Left ventricle myocardium inferior (tissue), 1 donor: ENCODE measurements at places on chromosomes 1 and 21. TPM values are rescaled to one million over a fixed set of nuclear protein-coding genes. Genes with fewer than 3 reads are reported as not detected.

DNA sequence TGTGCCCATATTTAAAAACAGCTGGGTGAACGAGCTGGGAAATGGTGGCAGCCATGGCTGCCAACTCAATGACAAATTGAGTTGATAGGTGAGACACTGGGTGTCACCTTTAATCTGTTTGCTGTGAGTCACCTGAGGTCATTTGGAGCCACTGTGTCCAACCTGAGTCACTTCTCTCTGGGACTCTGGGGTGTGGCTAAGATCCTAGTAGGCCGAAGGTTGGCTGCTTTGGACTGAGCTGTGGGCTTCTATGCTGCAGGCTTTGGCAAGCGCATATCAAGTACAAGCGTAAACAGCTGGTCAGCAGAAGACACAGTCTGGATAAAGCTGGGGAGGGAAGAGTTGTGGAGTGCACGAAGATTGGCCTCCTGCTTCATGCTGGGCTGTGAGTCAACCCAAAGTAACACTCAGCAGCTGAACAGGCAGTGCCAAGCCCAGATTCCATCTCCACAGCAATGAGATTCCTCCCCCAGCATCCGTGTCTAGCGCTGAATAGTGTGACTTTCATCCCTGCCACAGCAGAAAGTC lies 24.0 kb downstream of the TEX35 start:
- peaks cover 53% of the 10 kb centered on the region for H3K4me1 ChIP-seq
- H3K4me3 ChIP-seq = no peak overlapping the region
- peak overlapping the region; percentile 88 for H3K27ac ChIP-seq
- H3K27me3 ChIP-seq = no peaks in the 10 kb centered on the region
- H3K36me3 ChIP-seq = no peaks in the 10 kb centered on the region

DNA sequence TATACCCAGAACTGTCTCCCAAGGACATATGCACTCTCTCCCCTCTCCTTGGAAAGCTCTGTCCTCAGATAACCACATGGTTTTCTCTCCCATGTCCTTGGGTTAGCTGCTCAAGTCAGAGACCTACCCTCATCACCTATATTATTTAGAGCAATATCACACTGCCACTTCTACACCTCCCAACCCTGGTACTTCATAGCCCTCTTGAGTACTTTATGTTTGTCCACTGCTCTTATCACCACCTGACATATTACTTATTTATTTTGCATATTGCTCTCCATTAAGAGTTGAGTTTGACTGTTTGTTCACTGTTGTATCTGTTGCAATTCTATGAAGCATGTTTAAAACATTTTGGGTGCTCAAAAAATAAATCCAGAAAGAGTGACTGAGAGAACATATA lies 126.3 kb upstream of the ATP1B1 start:
- no peak overlapping the region for H3K4me3 ChIP-seq
- H3K4me1 ChIP-seq = no peaks in the 10 kb centered on the region
- no peaks in the 10 kb centered on the region for H3K27me3 ChIP-seq
- H3K36me3 ChIP-seq = no peaks in the 10 kb centered on the region
- DNase-seq = no peak
- H3K27ac ChIP-seq = no peak overlapping the region

The AMY2A gene
- total RNA-seq = not detected

DNA sequence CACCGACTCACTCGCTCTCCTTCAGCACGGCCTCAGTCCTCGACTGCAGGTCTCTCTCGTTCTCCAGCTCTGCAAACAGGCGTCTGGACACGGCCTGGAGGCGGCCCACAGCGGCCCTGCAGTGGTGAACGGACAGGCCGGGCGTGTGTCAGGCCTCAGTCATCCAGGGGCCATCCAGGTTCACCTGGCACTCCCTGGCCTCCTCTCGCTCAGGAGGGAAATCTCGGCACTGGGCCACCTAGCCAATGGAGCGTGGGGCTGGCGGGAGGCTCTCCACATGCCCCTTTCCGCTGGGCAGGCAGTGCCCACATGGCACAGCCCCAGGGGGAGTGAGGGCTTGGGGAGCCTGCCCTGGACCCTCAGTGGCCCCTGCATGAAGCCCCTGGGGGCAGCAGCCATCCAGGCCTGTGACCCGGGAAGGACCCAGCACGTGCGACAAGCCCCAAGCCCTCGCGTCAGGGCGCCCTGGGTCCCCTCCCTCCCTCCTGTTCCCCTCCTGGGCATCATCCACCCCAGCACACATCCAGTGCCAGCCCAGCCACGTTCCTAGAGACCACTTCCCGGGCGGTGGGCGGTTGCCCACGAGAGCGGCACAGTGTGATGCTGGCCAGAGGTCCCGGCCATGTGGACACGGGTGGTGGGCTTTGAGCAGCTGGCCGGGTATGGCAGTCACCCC lies 18.1 kb downstream of the CFAP74 start:
- no peak overlapping the region for H3K27ac ChIP-seq
- no peak for DNase-seq
- H3K27me3 ChIP-seq = peaks cover 63% of the 10 kb centered on the region
- H3K36me3 ChIP-seq = no peaks in the 10 kb centered on the region

The SH2D2A gene
- total RNA-seq = 0.88 TPM

- no peak for DNase-seq
- H3K4me1 ChIP-seq = peaks cover 39% of the 10 kb centered on the region
- H3K27ac ChIP-seq = peak overlapping the region; percentile 90
- H3K36me3 ChIP-seq = peaks cover 25% of the 10 kb centered on the region
These were observed 406 bp downstream of the NME7 start for GRCh38 chr1:169367096-169367685.

The RCAN1 gene
- total RNA-seq = 75.3 TPM

GRCh38 chr1:53410100-53410541 lies 49.1 kb upstream of the DMRTB1 start:
- H3K4me1 ChIP-seq = no peaks in the 10 kb centered on the region
- H3K27ac ChIP-seq = no peak overlapping the region
- H3K36me3 ChIP-seq = no peaks in the 10 kb centered on the region
- peaks cover 68% of the 10 kb centered on the region for H3K27me3 ChIP-seq

DNA sequence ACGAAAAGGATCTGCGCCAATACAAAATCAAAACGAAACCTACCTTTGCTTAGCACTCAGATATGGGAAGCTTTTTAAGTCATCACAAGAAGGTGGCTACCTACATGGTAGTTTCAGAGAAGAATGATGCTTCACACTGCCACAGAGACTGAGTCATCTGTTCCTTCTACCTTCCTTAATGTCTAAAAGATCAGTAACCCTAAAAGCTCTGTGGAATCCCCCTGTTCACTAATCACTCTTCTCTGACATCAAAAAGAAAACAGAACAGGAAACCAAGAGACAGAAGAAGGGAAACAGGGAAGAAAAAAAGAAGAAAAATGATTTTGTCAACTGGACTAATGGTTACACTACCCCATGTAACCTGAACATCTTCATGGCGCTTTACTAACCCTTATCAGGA lies 177.2 kb downstream of the SMYD3 start:
- no peaks in the 10 kb centered on the region for H3K4me1 ChIP-seq
- H3K27ac ChIP-seq = no peak overlapping the region
- H3K36me3 ChIP-seq = peaks cover 13% of the 10 kb centered on the region
- H3K27me3 ChIP-seq = no peaks in the 10 kb centered on the region

The PRAMEF33 gene
- not detected for total RNA-seq

DNA sequence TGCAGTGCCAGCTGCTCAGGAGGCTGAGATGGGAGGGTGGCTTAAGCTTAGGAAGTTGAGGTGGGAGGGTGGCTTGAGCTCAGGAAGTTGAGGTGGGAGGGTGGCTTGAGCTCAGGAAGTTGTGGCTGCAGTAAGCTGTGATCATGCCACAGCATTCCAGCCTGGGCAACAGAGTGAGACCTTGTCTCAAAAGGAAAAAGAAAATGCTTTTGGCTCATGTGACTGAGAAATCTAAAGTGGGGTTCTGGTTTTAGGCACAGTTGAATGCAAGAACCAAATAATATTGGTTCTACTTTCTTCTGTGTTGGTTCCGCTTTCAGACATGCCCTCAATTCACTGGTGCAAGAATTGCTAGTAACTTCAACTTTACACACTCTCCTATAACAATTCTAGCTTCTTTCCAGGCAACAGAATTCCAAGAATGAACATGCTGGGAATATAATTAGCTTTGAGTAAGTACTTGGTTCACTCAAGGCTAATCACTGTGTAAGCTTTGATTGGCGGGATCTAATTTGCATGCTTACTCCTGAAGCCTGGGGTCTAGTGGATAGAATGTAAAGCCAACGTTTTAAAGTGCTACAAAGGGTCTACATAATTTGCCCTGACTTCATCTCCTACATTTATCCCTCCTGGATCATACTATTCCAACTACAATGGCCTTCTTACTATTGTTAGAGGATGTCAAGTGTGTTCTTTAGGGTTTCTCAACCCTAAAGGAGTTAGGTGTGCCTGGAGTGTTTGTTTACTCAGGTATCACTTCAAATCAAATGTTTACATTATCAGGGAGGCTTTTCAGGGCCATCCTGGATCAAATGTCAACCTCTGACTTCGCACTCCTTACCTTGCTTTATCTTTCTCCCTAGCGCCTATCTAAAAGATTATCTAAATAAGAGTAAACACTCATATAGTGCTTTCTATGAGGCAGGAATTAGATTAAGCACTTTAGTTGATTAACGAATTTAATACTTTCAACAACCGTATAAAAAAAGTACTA lies 115.1 kb downstream of the SLC16A1 start:
- H3K27me3 ChIP-seq = no peaks in the 10 kb centered on the region
- H3K36me3 ChIP-seq = no peaks in the 10 kb centered on the region
- no peak overlapping the region for H3K27ac ChIP-seq
- peaks cover 10% of the 10 kb centered on the region for H3K4me1 ChIP-seq

DNA sequence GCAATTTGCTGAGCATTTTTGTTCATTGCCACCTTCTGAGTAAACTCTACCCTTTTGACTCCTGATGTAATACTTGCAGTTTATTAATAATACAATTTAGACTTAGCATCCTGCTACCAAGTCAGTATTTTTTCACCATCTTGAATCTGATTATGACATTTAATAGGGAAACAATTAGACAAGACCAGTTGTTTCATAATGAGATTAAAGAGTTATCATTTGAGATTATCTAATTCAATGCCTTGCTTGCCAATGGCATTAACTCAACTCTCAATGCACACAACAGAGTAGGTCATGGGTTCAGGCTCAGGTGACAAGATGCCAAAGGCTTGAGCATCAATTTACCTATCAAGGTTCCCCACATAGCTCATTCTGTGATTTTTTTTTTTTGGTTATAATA lies 488.4 kb downstream of the DISC1 start:
- H3K27me3 ChIP-seq = no peaks in the 10 kb centered on the region
- no peak for DNase-seq
- H3K27ac ChIP-seq = no peak overlapping the region
- H3K36me3 ChIP-seq = no peaks in the 10 kb centered on the region
- no peak overlapping the region for H3K4me3 ChIP-seq

DNA sequence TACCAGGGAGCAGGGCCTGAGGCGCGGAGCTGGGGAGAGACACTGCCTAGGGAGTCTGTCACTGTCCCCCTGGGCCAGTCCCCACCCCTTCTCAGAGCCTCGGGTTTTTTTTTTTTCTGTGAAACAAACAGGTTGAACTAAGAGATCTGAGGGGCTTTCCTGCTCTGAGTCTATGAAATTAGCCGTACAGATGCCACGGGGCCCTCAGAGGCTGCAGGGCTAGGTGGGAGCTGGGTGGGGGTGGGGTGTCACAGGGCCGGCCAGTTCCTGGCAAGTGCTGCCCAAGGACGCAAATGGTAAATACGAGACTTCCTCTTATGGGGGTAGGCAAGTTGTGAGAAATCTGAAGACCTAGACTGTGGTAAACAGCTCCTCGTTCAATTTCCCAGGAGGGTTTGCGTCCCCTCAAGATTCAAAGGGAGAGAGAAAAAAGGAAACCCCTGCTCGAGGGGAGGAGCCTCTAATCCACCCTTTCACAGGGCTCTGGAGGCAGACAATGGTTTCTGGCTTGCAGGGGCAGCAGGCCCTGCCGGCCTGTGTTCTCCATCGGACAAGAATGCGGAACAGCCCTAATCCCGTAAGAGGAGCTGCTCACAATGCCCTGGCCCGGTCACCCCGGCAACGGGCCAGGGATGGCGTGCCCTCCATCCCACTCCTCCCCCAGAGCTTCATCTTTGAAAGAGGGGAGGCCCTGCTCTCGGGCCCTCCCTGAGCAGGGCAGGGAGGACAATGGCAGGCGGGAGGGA lies 7.8 kb downstream of the NUAK2 start:
- H3K27ac ChIP-seq = peak overlapping the region; percentile 85
- no peaks in the 10 kb centered on the region for H3K27me3 ChIP-seq
- peaks cover 56% of the 10 kb centered on the region for H3K4me1 ChIP-seq
- peaks cover 20% of the 10 kb centered on the region for H3K36me3 ChIP-seq
- H3K4me3 ChIP-seq = peak overlapping the region; percentile 48

DNA sequence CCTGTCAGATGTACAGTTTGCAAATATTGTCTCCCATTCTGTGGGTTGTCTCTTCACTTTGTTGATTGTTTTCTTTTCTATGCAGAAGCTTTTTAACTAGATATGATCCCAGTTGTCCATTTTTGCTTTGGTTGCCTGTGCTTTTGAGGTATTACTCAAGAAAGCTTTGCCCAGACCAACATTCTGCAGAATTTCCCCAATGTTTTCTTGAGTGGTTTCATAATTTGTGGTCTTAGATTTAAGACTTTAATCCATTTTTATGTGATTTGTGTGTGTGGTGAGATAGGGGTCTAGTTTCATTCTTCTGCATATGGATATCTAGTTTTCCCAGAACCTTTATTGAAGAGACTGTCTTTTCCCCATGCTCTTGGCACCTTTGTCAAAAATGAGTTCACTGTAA lies 116.9 kb downstream of the DUSP10 start:
- H3K36me3 ChIP-seq = no peaks in the 10 kb centered on the region
- no peaks in the 10 kb centered on the region for H3K4me1 ChIP-seq
- H3K27me3 ChIP-seq = no peaks in the 10 kb centered on the region
- DNase-seq = no peak

- no peak overlapping the region for H3K4me3 ChIP-seq
- H3K4me1 ChIP-seq = peaks cover 7% of the 10 kb centered on the region
- H3K27ac ChIP-seq = no peak overlapping the region
- no peak for DNase-seq
- H3K36me3 ChIP-seq = no peaks in the 10 kb centered on the region
- peaks cover 47% of the 10 kb centered on the region for H3K27me3 ChIP-seq
These were observed 17.0 kb upstream of the POU3F1 start for GRCh38 chr1:38063616-38064015.

- peaks cover 84% of the 10 kb centered on the region for H3K27me3 ChIP-seq
- no peaks in the 10 kb centered on the region for H3K36me3 ChIP-seq
- no peak for DNase-seq
- H3K4me1 ChIP-seq = no peaks in the 10 kb centered on the region
These were observed 8.1 kb downstream of the KAZN start for GRCh38 chr1:14606632-14607031.

GRCh38 chr1:24421502-24421901 lies 5.9 kb downstream of the NIPAL3 start:
- peaks cover 23% of the 10 kb centered on the region for H3K36me3 ChIP-seq
- peaks cover 44% of the 10 kb centered on the region for H3K4me1 ChIP-seq
- H3K27ac ChIP-seq = no peak overlapping the region
- DNase-seq = no peak

- no peaks in the 10 kb centered on the region for H3K27me3 ChIP-seq
- DNase-seq = no peak
- peaks cover 20% of the 10 kb centered on the region for H3K4me1 ChIP-seq
- H3K36me3 ChIP-seq = peaks cover 68% of the 10 kb centered on the region
- no peak overlapping the region for H3K4me3 ChIP-seq
- no peak overlapping the region for H3K27ac ChIP-seq
These were observed 10.3 kb downstream of the LDLRAD2 start for GRCh38 chr1:21822349-21822748.

GRCh38 chr1:198497326-198498102 lies 43.0 kb downstream of the ATP6V1G3 start:
- no peak overlapping the region for H3K4me3 ChIP-seq
- DNase-seq = no peak
- H3K36me3 ChIP-seq = no peaks in the 10 kb centered on the region
- no peaks in the 10 kb centered on the region for H3K4me1 ChIP-seq

- peaks cover 25% of the 10 kb centered on the region for H3K4me1 ChIP-seq
- no peaks in the 10 kb centered on the region for H3K36me3 ChIP-seq
- H3K4me3 ChIP-seq = peak overlapping the region; percentile 5
- DNase-seq = no peak
These were observed 28.2 kb downstream of the VAV3 start for GRCh38 chr1:107936498-107937481.
